ENCODE measurements at places on chromosomes 2 and 18.

DNA sequence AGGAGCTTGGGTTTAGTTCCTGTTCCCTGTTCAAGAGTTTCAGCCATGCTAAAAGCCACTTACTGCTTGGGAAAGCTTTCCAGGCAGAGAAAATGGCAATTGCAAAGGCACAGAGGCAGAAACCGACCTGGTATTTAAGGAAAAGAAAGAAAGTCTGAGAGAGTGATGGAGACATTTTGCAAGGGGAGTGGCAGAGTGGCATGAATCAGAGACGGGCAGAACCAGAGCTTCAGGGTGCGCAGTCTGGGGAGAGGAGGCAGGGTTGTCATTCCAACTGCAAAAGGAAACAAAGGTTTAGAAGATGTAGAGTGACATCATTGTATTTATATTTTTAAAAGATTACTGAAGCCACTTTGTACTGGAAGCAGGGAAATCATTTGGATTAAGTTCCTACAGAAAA, 14.9 kb upstream of the GNAL start:
- DNase-seq, result no peak

DNA sequence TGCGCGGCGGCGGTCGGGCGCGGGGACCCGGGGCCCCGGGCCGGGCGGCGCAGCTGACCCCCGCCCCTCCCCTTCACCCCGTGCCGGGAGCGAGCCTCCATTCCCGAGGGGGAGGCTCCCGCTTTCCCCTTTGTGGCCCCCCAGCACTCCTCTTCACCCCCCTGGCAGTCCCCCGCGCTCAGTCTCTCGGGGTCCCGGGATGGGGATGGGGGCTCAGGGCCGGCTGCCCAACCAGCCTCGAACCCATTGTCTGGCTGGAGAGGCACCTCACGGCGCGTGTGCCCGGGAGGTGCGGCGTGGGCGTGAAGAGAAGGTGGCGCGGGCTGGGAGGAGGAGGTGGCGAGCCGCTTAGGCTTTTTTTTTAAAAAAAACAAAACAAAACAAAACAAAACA, 748 bp downstream of the FMNL2 start:
- DNase-seq, result no peak

GRCh38 chr2:199462347-199462955, 4.7 kb upstream of the SATB2 start:
- DNase-seq, result peak; percentile 59

GRCh38 chr2:16588565-16588964, 77.1 kb downstream of the CYRIA start:
- DNase-seq, result no peak

DNA sequence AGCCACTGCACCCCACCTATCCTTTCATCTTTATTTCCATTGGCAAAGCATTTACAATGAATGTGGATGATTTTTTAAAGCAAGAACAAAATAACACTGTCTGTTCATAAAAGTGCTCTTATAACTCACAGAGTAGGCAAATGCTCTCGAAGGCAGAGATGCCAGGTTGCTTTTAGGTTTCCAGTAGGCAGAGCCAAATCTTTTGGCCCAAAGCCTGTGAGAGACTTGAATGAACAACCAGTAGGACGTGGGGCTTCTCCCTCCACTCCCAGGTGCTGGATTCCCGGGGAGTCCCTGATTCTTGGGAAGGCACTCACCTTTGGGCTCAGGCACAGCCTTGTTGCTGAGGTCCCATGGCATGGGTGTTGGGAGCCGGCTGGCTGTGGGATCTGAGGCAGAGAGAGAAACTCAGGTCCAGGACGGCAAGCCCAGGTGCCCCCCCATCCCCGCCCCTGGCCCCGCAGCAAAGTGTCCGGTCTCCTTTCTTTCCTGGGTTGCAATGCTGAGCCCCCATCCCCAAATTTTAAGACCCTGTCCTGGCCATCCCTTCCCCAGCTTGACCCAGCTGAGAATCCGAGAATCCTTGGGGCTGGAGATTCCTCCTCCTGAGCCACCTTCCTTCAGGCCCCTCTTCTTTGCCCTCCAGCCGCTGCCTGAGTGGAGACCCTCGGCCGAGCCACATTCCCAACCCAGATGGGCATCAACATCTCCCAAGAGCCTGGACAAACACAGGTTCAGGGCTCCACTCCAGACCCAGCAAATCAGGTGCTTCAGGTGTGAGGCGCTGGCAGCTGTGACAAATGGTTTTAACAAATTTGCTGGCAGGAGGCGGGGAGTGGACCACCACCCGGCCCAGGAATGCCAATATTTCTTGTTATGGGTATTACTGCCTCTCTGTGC, 5.8 kb downstream of the NEURL3 start:
- DNase-seq, result no peak

DNA sequence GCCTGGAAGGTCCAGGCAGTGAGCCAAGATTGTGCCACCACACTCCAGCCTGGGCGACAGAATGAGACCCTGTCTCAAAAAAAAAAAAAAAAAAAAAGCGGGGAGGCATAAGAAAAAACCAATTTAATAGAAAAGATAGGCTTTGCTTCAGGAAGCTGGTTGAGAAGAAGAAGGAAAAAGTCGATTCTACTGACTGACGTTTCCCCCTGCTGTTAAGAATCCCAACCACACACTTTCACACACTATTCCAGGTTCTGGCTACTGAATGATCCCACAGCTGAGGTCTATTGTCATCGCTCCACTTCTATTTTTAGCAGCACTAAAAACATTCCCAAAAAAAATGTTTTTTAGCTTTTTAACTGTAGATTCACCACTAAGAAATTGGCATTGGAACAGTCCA, 6.7 kb upstream of the CHCHD5 start:
- DNase-seq, result no peak

- DNase-seq, result no peak
Measured at GRCh38 chr18:77870199-77870598, 620.6 kb downstream of the GALR1 start.

- no peak for DNase-seq
Measured at GRCh38 chr2:219410390-219410789, 7.8 kb upstream of the DES start.

DNA sequence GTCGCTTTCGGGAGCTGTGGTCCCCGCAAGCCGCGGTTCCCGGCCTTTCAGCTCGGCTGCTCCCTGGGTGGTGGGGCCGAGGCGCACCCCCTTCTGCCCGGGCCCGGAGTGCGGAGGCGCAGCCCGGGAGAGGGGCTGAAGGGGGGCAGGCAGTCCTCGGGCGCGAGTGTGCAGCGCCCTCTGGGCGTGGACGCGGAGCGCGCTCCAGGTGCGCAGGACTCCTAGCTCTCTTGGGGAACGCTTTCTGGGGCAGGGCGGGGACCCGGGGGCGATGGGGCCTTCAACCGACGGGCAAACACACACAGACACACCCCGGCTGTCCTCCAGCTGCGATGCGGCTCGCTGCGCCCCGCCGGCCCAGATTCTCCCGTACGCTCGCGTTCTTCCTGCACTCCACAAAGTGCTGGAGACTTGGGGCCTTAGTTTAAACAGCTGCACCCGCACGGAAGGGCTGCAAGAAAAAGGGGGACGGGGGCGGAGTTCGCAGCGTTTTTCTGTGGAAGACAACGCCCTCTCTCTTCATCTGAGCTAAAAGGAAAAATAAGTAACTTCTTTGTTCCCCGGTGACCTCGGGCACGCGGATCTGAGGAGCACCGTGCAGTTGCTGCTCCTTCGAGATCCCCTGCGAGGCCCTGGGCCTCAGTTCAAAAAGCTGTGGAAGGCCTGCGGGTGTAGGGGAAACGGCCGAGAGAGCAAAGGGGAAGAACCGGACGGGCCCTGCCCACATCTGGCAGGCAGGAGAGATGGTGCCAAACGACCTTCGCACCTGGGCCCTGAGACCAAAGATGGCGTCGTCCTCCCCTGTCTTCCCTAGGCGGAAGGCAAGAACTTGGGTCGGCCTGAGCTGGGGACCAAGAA, 593 bp upstream of the SDC1 start:
- DNase-seq, result peak; percentile 92

GRCh38 chr2:144942516-144943256, 422.8 kb upstream of the ZEB2 start:
- no peak for DNase-seq

DNA sequence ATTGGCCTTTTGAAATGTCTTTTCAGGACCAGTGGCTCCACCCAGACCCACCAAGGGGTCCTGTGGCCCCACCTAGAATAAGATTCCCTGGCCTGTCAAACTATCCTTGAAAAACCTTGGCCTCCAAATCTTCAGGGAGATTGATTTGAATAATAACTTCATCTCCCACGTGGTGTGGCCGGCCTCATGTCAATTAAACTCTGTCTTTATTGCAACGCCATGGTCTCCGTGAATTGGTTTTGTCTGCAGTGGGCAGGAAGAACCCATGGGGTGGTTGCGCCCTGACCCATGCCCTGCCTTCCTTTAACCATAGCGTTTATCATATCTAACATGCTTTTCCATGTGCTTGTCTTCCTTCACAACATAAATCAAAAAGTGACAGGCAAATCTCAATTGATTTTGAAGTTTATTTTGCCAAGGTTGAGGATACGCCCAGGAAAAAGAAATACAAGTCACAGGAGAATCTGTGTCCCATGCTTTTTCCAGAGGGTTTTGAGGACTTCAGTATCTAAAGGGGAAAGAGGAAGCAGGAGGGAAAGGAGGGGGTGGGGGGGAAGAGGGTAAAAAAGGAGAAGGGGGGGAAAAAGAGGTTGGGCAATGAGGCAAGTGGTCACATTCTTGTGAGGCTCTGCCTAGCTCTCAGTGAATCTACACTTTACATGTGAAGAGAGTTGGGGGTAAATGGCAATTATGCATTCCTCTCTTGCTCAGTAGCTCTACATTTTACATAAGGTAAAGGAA, 66.5 kb upstream of the CABLES1 start:
- no peak for DNase-seq

DNA sequence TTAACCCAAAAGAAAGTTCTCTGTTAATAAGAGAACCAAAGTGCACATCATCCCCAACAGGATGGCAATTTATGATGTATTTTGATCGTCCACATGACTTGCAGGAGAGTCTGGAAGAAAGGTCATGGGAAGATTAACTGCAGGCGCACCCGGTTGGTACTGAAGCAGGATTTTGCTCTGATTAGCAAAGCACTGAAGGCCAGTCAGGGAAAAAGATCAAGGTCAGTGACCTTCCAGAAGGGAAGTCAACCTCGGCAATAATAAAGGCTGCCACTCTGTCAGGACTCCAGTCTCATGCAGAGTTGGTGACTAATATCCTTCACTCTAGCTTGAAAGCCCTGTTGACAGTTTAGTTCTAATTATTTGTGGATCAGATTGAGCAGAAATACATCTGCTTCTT, 432.7 kb upstream of the RAB12 start:
- DNase-seq, result no peak

- DNase-seq, result peak; percentile 60
Measured at GRCh38 chr2:50125246-50125645, 906.7 kb downstream of the NRXN1 start.

- DNase-seq, result no peak
Measured at GRCh38 chr2:9753665-9754531, 89.4 kb upstream of the TAF1B start.

- DNase-seq, result peak; percentile 43
Measured at GRCh38 chr2:171281110-171281509, 120.4 kb upstream of the TLK1 start.

DNA sequence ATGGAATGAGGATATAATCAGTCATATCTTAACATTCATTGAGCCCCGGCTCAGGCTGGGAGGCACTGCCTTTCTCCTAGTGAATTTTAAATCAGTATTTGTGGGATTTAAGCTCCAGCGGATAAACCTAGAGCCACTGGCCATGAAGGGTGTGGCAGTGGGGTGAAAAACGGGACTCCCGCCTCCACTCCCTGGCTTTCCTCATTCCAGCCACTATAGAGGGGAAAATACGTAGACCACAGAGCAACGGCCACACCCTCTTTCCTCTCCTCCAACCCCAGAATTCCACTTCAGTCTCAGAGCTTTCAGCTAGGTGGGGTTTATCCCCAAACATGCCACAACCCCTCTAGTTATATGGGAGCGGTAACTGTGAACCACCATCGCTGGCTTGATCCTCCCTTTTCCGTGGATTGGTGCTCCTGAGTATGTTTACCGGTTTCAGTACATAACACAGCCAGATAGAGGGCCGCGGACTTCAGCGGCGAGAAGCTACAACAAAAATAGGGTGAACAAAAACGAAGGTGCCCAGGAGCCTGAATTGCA, 70.6 kb upstream of the ITGB6 start:
- DNase-seq, result no peak

DNA sequence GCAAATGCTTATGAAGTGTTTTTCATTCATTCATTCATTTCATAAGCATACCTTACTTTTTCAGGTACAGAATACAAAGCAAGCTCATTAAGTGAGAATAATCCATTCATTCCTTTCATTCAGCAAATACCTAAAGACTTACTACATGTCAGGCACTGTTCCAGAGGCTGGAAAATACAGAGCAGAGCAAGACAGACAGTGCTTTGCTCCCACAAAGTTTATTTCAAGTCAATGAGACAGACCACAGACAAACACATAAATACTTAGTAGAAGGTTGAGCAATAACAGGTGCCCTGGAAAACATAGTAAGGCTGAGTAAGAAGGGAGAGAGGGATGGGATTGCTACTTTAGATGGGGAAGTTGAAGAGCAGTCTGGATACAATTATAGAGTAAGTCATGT, 309.8 kb downstream of the C1D start:
- peak; percentile 16 for DNase-seq

GRCh38 chr2:156338578-156338977, 6.1 kb upstream of the NR4A2 start:
- no peak for DNase-seq

DNA sequence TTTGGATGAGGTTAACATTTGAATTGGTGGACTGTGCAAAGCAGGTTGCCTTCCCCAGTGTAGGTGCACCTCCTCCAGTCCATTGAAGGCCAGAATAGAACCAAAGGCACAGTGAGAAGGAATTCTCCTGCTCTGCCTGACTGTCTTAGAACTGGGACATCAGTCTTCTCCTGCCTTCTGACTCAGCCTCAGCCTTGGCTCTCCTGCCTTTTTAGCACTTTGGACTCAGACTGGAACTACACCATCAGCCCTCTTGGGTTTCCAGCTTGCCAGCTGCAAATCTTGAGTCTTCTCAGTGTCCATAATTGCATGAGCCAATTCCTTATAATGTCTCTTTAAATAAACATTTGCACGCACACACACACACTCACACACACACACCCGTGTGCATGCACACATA, 8.0 kb upstream of the TMEM177 start:
- no peak for DNase-seq

GRCh38 chr2:160582081-160582480, 88.5 kb upstream of the RBMS1 start:
- peak; percentile 35 for DNase-seq
